ENCODE measurements at places on chromosomes 6 and 20. TPM values are rescaled to one million over a fixed set of nuclear protein-coding genes. Genes with fewer than 3 reads are reported as not detected.

Gene CGA
- total RNA-seq = 0.09 TPM

Gene OR2J1
- not detected for total RNA-seq

Gene KIAA0408
- 0.37 TPM for total RNA-seq

Gene DACT2
- total RNA-seq = 0.85 TPM

Gene DNMT3B
- total RNA-seq = 0.85 TPM

Gene EGFL8
- 0.57 TPM for total RNA-seq

Gene HACE1
- total RNA-seq = 18.1 TPM

Gene SYNJ2
- total RNA-seq = 21.6 TPM

Gene FGD2
- total RNA-seq = not detected

Gene RHAG
- total RNA-seq = not detected

Gene DEF6
- total RNA-seq = 1.3 TPM

Gene MICB
- 8.2 TPM for total RNA-seq

Gene NFATC2
- under 0.01 TPM for total RNA-seq

Gene COL19A1
- 0.28 TPM for total RNA-seq

Gene PABPC1L
- 5.5 TPM for total RNA-seq

Gene CST5
- total RNA-seq = not detected

Gene CLIC5
- total RNA-seq = not detected

Gene CST2
- 0.71 TPM for total RNA-seq

Gene RAET1G
- total RNA-seq = 4.1 TPM

Gene ZSCAN23
- 4.4 TPM for total RNA-seq

Gene ATP6V1G2
- 5.0 TPM for total RNA-seq

Gene TMEM242
- total RNA-seq = 5.3 TPM

Gene OR2H2
- not detected for total RNA-seq

Gene CRIP3
- not detected for total RNA-seq

Gene TMC2
- total RNA-seq = 0.18 TPM

Gene OPN5
- not detected for total RNA-seq

Gene CST4
- total RNA-seq = 0.43 TPM

Measured in smooth muscle cell of bladder (primary cell).